Endothelial cell of umbilical vein (primary cell): ENCODE measurements at places on chromosomes 4 and X. TPM values are rescaled to one million over a fixed set of nuclear protein-coding genes. Genes with fewer than 3 reads are reported as not detected.
A peak's percentile ranks its signal among the peaks of the same experiment; 100 is the strongest.

DNA sequence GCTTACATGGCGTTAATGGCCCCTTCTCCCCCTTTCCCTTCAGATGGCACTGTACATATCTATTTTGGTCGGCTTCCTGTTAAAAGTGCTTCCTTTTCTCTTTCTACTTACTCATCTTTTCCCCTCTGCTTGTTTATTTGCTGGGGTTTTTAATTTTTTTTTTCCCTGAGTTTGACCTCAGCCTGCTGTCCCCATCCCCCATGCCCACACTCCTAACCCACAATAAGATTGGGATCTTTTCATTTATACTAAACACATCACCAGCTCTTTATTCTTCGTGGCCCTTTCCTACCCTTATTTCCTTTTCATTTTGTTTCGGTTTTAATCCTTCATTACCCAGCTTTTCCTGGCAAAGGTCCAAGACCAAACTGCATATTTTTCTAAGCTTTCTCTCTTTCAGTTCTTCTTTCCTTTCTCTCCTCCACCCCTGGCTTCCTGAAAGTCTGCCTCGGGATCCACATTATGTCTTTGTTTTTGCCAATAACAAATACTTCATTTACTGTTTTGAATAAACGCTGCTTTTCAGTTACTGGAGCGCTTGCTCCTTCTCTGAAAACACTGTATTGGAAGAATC lies 152.0 kb upstream of the USP9X start:
- peak; percentile 82 for DNase-seq

- no peak for DNase-seq
These were observed 210.0 kb downstream of the SPANXN3 start for GRCh38 chrX:143306991-143307937.

The SHROOM4 gene
- polyA plus RNA-seq = 29.7 and 29.8 TPM in 2 replicates

The TMEM156 gene
- 0.33 and 0.39 TPM in 2 replicates for polyA plus RNA-seq

DNA sequence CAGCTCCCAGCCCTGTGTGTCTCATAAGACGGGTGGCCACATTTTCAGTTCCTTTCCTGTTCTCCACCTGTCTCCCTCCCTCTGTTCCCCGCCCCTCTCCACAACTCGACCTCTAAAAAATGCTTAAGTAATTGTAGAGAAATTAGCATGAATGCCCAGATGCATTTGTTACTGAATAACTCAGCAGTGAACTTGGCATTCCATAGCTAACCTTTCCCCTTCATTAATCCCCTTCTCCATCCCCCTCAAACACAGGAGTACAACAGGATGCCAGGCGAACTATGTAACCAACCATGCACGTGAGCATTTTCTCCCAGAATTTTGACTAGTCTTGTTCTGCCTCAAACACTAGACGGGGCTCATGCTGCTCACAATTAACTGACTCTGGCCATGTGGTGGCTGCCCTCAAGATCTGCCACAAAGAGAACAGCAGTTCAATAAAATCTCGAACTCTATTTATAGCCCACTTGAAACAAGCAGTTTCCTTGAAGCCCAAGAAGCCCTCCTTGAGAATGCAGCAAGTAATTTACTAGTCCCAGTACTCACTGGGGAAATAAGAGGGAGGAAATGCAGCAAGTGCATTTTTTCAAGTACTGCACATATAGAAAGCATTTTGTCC lies 351.2 kb downstream of the ARHGAP24 start:
- peak; percentile 66 for DNase-seq

DNA sequence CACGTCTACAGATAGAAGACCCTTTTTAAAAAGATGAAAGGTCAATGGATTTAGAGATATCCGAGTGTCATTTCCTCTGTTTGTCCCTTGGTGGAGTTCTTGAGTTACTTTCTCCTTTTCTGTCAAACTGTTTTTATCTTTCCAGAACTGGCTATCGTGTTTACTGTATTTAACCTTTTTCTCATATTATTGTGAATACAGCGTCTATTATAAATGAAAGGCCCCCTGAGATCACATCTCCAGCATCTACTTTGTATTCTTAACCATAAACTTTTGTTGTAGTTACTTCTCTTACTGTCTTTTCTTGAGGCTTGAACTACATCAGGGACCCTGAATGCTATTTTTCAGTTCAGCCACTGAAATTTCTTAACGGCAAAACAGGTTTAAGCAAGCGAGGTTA lies 4.0 kb upstream of the PCDH7 start:
- peak; percentile 63 for DNase-seq

DNA sequence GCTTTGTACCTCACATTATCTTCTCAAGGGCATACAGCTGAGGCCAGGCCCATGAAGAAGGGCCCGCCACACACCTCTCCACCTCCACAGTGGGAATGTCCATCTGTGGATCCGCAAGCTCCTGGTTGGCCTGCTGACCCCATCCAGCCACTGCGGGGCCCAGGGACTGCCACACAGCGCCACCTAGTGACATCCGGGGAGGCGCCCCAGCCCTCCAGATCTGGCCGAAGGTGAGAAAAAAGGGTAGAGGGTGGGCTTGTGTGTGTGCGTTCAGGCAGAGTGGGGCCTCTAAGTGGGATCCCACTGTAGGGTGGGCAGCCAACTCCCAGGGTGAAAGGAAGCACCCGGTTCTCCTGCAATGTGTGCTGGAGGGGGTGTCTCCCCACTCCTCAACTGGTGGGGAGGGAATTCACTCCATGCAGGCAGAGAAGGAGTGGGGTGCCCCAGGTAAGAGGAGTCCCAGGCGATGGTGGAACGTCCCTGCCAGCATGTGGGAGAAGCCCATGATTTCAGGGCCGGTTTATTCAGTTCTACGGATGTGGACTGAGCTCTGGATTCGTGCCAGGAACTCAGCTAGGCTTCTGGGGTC lies 117.3 kb downstream of the ENPP6 start:
- no peak for DNase-seq

- DNase-seq = no peak
These were observed 44.2 kb downstream of the HUWE1 start for GRCh38 chrX:53642337-53642736.

The CRMP1 gene
- polyA plus RNA-seq = 0.06 TPM in 2 replicates

DNA sequence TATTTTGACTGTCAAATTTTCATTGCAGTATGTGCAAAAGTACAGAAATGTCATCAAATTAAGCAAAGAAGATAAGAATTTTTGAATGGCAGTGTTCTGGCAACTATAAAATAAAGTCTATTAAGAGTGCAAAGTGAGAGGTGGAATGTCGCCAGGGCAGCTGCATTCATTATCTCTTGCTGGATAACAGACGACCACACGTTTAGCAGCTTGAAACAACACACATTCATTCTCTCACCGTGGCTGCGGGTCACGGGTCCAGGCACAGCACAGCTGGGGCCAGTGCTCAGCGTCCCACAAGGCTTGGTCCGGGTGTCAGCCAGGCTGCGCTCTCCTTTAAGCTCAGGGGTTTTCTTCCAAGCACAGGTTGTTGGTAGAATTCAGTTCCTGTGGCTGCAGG lies 113.9 kb downstream of the GPR143 start:
- no peak for DNase-seq

DNA sequence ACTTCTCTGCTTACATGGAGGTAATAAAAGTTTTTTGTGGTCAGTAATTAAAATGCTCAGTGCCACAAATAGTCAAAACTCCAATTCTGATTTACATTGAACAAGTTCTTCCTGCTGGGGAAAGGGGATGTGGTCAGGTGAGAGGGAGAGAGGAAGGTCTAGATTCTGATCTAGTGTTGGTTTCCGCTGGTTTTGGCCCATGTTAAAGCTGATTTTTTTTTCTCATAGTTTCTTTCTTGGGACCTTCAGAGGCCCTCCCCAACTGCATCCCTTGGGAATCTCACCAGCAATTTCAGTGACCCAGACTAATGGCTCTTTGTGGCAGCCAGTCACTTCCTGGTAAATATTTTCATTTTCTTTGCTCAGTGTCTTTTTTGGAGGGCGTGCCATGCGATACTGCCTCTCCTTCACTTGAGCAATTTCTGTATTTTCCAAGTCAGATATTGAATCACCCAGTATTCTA lies 332.7 kb downstream of the RAPGEF2 start:
- DNase-seq = peak; percentile 70
